ENCODE measurements at places on chromosomes 2 and 18. TPM values are rescaled to one million over a fixed set of nuclear protein-coding genes. Genes with fewer than 3 reads are reported as not detected.
A peak's percentile ranks its signal among the peaks of the same experiment; 100 is the strongest.

GRCh38 chr18:37385846-37386778 is 179.5 kb downstream of the CELF4 start:
- no peaks in the 10 kb centered on the region for H3K36me3 ChIP-seq
- H3K27ac ChIP-seq: no peak overlapping the region
- H3K4me3 ChIP-seq: no peak overlapping the region
- no peaks in the 10 kb centered on the region for H3K27me3 ChIP-seq

- no peak for DNase-seq
- H3K4me1 ChIP-seq: no peaks in the 10 kb centered on the region
- no peaks in the 10 kb centered on the region for H3K27me3 ChIP-seq
- H3K27ac ChIP-seq: no peak overlapping the region
- no peak overlapping the region for H3K4me3 ChIP-seq
Observed at GRCh38 chr2:219467736-219468075, 31.0 kb upstream of the GMPPA start.

IL36RN gene
- total RNA-seq: not detected

NRP2 gene
- 2.2 TPM for total RNA-seq

SYT4 gene
- not detected for total RNA-seq

DNA sequence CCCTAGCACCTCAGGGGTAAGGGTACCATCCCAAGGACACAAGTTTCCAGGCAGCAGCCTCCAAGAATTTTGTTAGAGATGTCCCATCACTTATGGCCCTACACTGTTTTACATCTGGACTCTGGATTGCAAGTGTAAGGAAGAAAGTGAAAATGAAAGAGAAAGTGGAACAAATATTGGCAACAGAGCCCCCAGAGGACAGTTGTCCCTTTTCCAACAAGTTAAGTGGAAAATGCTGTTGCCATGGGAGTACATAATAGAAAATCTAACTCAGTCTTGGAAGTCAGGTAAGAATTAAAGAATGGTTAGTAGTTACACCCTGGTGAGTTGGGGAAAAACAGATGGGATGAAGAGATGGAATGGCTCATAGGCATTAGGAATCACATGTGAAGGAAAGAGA is 50.6 kb downstream of the TTC21B start:
- no peak overlapping the region for H3K4me3 ChIP-seq
- no peak overlapping the region for H3K27ac ChIP-seq
- H3K4me1 ChIP-seq: no peaks in the 10 kb centered on the region

DNA sequence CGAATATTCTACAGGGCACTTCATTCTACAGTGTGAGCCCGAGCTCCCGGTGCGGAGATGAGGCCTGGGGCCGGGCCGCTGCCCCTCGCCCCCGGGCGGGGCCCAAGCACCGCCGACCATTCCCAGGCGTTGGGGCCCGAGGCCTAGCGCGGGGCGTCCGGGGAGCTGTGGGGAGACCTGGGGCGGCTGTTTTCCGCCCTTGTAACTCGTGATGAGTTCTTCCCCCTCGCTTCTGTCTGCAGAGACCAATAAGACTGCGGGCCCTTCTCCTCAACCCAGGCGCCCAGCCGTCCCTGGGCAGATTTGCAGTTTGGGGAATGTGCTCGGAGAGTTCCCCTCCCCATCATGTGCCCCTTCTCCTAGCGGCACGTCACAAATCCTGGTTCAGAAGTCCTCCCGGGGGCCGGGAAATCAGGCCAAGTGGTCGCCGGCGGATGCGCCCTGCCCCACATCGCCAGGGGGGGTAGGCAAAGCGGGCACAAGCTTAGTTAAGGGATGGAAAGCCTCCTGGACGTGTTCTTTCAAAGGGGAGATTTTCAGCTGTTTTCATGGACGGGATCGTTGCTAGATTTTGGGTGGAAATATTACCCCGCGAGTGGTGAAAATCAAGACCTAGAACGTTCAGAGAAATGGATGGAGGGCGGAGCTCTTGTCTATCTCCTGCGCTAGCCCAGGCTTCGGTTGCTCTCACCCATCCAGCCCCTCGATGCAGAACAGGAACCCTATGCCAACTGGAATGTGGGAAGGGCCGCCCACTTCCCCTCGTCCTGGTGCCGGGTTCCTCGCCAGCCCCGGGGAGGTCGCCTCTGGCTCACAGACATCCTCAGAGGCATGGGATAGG is 18.8 kb upstream of the HAAO start:
- no peaks in the 10 kb centered on the region for H3K27me3 ChIP-seq
- peak; percentile 61 for DNase-seq
- H3K4me3 ChIP-seq: peak overlapping the region; percentile 99
- peaks cover 3% of the 10 kb centered on the region for H3K4me1 ChIP-seq

DNA sequence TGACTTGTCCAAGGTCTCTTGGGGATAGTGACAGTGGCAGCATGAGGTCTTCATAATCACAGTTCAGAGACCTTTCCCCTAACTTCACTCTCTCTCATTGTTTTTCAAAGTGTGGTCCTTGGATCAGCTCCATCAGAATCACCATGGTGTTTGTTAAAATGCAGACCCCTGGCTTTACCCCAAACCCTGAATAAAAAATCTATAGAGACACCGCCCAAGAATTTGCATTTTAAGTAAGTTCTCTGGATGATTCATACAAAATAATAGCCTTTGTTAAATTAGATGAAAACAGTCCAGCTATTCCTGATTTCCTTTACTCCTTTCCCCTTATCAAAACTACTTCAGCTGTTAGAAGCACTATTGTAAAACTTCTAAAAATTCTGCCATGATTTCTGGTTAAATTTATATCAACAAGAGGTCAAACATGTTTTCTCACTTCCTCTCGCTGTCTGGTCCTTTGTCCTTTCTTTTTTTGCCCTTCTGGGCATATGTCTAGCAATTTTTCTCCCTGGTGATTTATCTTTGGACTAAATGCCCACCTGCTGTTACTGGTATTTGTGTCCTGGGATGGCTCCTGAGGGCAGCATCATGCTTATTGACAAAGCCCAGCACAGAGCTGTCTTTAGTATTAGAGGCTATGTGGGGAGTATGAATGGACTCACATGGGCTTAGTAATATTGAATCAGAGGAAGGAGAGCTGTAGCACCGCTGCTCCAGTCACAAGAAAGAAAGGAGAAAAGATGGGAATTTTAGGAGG is 63.4 kb downstream of the LHCGR start:
- H3K4me1 ChIP-seq: no peaks in the 10 kb centered on the region
- H3K27me3 ChIP-seq: no peaks in the 10 kb centered on the region
- no peaks in the 10 kb centered on the region for H3K36me3 ChIP-seq
- no peak overlapping the region for H3K27ac ChIP-seq
- H3K4me3 ChIP-seq: no peak overlapping the region

ADD2 gene
- 7.3 TPM for total RNA-seq

DNA sequence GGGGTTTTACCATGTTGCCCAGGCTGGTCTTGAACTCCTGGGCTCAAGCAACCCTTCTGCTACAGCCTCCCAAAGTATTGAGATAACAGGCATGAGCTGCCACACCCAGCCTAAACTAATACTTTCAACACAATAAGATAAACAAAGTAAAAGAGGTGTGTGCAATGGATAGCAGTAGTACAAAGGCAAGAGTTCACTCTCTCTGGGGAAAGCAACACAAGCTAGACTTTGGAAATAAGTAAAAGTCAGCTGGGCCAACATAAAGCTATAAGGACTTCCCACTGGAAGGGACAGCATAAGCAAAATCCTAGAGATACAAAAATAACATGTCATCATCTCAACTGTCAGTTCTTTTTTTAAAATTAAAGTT is 5.2 kb upstream of the NOSTRIN start:
- DNase-seq: no peak
- H3K4me3 ChIP-seq: no peak overlapping the region
- H3K4me1 ChIP-seq: no peaks in the 10 kb centered on the region
- H3K36me3 ChIP-seq: no peaks in the 10 kb centered on the region
- no peaks in the 10 kb centered on the region for H3K27me3 ChIP-seq

GRCh38 chr2:234719116-234719716 is 222.3 kb upstream of the ARL4C start:
- no peak overlapping the region for H3K27ac ChIP-seq
- DNase-seq: no peak

DNA sequence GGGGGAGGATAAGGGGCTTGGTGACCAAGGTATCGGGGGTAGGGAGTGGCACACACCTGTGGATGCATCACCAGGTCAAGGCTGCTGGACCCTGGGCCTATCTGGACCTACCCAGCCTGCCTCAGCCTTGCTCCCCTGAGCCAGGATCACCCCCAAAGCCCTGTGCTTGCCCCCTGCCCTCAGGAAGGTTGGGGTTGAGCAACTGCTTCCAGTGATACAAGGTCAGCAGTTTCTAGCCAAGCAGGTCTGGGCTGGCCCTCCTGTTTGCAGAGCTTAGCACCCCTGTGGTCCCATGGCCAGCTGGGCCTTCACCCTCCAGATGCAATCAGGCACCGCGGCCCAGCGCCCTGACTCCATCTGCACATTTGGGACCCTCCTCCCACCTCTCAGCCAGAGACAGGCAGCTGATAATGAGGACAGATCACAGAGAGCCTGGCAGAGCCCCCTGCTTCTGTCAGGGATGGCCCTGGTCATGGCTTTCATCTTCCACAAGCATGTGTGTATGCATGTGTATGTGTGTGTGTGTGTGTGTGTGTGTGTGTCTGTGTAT is 154.6 kb downstream of the TFCP2L1 start:
- H3K27me3 ChIP-seq: no peaks in the 10 kb centered on the region
- H3K27ac ChIP-seq: no peak overlapping the region
- no peaks in the 10 kb centered on the region for H3K4me1 ChIP-seq
- H3K4me3 ChIP-seq: no peak overlapping the region

DNA sequence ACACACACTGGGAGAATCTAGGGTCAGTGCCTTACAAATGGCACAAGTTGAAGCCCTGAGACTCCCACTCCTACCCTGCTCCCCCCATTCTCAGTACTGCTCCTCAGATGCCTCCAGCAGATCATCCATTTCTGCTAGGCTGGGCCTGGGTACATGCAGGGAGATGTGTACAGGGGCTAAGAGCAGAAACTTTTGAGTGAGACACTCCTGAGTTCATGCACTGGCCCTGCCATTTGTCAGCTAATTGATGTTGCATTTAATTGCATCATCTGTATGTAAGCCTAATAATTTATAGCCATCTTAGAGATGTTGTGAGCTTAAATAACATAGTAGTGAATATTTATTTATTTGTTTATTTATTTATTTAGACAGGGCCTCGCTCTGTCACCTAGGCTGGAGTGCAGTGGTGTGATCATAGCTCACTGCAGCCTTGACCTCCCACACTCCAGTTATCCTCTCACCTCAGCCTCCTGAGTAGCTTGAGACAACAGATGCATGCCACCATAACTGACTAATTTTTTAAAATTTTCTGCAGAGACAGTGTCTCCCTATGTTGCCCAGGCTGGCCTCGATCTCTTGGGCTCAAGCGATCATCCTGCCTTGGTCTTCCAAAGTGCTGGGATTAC is 4.8 kb upstream of the CASP8 start:
- H3K27ac ChIP-seq: peak overlapping the region; percentile 91
- DNase-seq: no peak
- H3K36me3 ChIP-seq: no peaks in the 10 kb centered on the region
- peaks cover 80% of the 10 kb centered on the region for H3K4me1 ChIP-seq
- no peak overlapping the region for H3K4me3 ChIP-seq

DNA sequence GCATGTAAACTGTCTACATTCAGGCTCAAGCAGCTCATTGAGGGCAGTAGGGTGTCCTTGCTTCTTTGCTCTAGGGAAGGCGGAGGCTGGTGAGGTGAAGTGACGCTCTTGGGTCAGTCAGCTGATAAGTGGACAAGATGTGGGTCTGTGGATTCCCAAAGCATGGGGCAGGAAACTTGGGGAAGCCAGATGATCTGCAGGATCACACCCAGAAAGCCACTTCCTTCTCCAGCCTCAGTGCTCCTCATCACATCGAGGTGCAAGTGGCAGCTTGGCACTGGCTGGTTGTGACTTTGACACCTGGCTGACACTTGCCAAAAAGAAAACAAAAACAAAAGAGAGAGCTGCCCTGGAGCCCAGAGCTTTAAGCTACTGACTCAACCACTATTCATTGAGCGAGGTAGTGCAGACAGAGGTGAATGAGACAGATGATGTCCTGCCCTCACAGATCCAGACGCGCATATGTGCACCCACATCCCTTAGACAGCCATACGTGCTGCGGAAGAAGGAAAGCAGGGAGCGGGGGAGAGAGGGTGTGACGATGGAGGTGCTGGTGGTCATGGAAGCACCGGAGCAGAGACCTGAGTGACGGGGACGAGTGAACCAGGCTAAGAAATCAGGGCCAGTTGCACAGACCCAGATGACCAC is 3.1 kb upstream of the CIB4 start:
- no peaks in the 10 kb centered on the region for H3K36me3 ChIP-seq
- H3K4me1 ChIP-seq: no peaks in the 10 kb centered on the region
- no peak for DNase-seq
- no peak overlapping the region for H3K4me3 ChIP-seq
- H3K27me3 ChIP-seq: no peaks in the 10 kb centered on the region

GRCh38 chr2:154452906-154453493 is 245.5 kb upstream of the KCNJ3 start:
- H3K36me3 ChIP-seq: no peaks in the 10 kb centered on the region
- no peaks in the 10 kb centered on the region for H3K27me3 ChIP-seq
- no peaks in the 10 kb centered on the region for H3K4me1 ChIP-seq
- DNase-seq: no peak

WNT10A gene
- 3.0 TPM for total RNA-seq

DNA sequence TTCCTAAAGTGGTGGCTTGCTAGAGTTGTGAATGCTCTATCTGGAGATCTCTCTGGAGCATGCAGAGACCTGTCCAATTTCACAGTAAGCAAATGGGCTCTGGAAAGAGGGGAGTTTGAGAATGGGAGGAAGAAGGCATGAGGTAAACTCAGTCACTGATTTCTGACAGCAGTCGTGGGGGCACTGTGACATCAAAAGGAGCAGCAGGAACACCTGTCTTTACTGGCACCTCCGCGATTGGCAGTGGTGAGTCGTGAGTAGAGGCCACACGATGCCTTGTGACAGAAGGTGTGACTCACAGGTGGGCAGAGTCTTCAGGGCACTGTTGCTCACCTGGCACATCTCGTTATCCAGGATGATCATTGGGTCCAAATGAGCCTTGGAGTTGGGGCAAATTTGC is 38.8 kb upstream of the CAVIN2 start:
- no peak overlapping the region for H3K4me3 ChIP-seq
- H3K4me1 ChIP-seq: no peaks in the 10 kb centered on the region
- H3K27me3 ChIP-seq: no peaks in the 10 kb centered on the region
- H3K36me3 ChIP-seq: no peaks in the 10 kb centered on the region
- no peak for DNase-seq

GRCh38 chr2:161128885-161129284 is 31.3 kb upstream of the TANK start:
- no peak overlapping the region for H3K27ac ChIP-seq
- no peaks in the 10 kb centered on the region for H3K4me1 ChIP-seq
- H3K4me3 ChIP-seq: no peak overlapping the region
- no peaks in the 10 kb centered on the region for H3K27me3 ChIP-seq
- DNase-seq: no peak

DNA sequence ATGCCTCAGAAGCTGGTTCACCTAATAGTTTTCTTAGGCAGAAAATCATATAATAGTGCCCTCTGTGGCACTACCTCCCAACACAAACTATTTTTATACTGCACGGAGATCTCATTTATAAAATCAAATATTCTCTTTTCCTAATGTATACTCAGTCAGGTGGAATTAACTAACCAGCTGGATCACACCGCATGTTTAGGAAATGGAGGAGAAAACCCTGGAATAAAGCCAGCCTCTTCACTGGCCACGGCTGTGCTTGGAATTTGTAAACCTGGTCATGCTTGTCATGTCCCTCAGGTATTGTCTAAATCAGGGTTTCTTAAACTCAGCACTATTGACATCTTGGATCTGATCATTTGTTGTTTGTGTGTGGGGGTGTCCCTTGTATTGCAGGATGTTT is 85.6 kb downstream of the DOCK10 start:
- no peak for DNase-seq
- no peaks in the 10 kb centered on the region for H3K27me3 ChIP-seq
- no peak overlapping the region for H3K4me3 ChIP-seq
- H3K4me1 ChIP-seq: peaks cover 46% of the 10 kb centered on the region
- H3K27ac ChIP-seq: no peak overlapping the region
- no peaks in the 10 kb centered on the region for H3K36me3 ChIP-seq

IL36G gene
- total RNA-seq: not detected
